ENCODE measurements at places on chromosomes 7 and 10. TPM values are rescaled to one million over a fixed set of nuclear protein-coding genes. Genes with fewer than 3 reads are reported as not detected.

The KLF6 gene
- 275 TPM for total RNA-seq

The AUTS2 gene
- total RNA-seq: 70.5 TPM

The GIMAP5 gene
- 2.8 TPM for total RNA-seq

The SLC26A3 gene
- total RNA-seq: 1.5 TPM

The ZNF33B gene
- total RNA-seq: 14.3 TPM

The NEUROD6 gene
- not detected for total RNA-seq

The PTF1A gene
- not detected for total RNA-seq

The ZNF804B gene
- total RNA-seq: not detected

The CRPPA gene
- total RNA-seq: 2.0 TPM

GRCh38 chr10:3258394-3258793, 85.8 kb upstream of the PITRM1 start:
- DNase-seq: no peak

- no peak for DNase-seq
These were observed 6.1 kb downstream of the PFKFB3 start for GRCh38 chr10:6208799-6209235.

- no peak for DNase-seq
These were observed 156.5 kb downstream of the UBE2H start for GRCh38 chr7:129796186-129796775.

DNA sequence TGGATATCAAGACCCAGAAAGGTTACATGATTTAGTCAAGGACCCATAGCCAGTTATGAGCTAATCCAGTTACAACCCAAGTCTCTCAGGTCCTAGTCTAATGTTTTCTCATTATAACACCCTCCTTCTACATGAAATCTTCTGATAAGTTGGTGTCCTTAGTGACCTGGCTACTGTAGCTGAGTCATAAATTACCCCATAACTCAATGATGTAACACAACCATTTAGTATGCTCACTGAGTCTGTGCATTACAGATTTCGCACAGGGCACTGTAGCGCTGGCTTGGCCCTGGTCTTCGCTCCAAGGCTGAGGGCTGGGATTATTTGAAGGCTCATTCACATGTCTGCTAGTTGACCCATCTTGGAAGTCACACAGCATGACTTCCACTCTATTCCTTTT, 36.0 kb upstream of the GLCCI1 start:
- no peak for DNase-seq

GRCh38 chr7:26526265-26526587, 234.6 kb downstream of the SNX10 start:
- no peak for DNase-seq

GRCh38 chr7:1978656-1979590, 253.8 kb downstream of the MAD1L1 start:
- DNase-seq: peak; percentile 50

- DNase-seq: no peak
These were observed 4.6 kb downstream of the CEP41 start for GRCh38 chr7:130436253-130436652.

GRCh38 chr10:28300027-28300426, 2.8 kb downstream of the MPP7 start:
- no peak for DNase-seq

GRCh38 chr10:22043327-22043633, 39.8 kb upstream of the DNAJC1 start:
- DNase-seq: no peak

GRCh38 chr10:60139290-60139689, 232.9 kb upstream of the CCDC6 start:
- DNase-seq: no peak

DNA sequence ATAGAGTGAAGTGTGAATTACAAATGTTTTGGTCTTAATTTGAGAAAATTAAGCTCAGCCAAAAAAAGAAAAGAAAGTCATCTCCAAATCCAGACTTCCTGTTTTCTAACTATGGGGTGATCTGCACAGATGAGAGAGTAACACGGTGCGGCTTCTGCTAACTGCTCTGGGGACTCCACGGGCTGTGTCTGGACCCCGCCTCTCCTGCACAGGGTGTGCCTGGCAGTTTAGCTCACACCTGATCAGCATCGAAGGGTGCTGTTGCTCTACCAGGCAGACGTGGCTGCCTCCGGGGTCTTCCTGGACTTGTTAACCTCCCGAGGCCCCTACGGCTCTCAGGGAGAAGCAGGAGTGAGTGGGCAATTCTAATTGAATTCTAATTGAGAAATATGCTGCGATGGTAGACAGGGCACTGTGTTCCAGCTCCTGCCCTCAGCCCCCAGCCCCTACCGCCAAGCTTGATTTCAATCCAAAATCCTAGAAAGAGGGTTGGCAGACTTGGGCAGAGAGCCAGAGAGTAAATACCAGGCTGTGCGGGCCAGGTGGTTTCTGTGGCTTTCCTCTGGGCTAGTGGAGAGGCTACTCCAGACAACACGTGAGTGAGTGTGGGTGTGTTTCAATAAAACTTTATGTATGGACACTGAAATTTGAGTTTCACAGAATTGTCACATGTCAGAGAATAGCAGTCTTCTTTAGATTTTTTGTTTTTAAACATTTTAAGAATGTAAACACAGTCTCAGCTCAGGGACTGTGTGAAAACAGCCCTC, 13.4 kb downstream of the SHH start:
- no peak for DNase-seq

Measured in suprapubic skin (tissue), 4 donors.